ENCODE measurements at places on chromosomes 7 and 10.

DNA sequence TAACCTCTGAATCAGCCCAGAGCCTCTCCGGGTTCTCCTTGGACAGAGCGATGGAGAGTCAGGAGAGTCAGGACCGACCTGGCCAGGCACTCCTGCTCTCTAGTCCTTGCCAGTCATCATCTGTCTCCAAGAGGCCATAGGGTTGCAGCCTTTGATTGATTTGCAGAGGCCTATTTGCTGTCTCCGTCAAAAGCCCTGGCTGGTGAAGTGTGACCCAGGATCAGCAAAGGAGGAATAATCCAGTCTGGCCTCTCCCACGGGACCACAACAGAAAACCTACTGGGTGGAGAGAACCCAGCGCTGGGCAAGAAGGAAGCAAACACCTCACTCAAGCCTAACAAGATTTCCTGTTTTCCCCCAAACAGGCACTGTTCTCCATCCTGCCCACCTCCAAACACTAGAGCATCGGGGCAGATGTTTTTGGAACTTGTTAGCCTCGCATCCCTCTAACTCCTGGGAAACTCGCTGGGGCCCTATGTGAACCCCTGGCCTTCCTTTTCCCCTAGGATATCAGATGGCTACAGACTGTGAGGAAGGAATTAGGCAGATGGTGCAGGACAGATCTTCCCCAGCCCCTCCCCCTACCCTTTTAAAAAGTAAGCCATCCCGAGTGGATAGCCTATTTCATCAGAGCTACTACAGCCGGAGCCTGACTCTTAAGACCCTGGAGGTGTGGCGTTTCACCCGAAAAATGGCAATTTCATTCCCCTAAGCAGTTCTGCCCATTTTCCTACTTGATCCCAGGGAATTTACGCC is 54.3 kb downstream of the PODXL start:
- DNase-seq, result no peak

- DNase-seq, result no peak
These were observed 12.2 kb downstream of the TMEM184A start for GRCh38 chr7:1543826-1544177.

DNA sequence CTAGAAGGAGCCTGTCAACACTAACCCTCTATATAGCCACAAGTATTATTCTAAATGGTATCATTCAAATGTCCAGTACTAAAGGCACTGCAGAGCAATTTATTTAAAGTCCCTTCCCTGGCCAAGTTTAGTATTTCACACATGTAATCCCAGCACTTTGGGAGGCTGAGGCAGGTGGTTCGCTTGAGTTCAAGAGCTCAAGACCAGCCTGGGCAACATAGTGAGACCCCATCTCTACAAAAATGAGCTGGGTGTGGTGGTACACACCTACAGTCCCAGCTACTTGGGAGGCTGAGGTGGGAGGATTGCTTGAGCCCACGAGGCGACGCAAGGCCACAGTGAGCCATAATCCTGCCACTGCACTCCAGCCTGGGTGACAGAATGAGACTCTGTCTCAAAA is 3.6 kb downstream of the GNA12 start:
- no peak for DNase-seq

DNA sequence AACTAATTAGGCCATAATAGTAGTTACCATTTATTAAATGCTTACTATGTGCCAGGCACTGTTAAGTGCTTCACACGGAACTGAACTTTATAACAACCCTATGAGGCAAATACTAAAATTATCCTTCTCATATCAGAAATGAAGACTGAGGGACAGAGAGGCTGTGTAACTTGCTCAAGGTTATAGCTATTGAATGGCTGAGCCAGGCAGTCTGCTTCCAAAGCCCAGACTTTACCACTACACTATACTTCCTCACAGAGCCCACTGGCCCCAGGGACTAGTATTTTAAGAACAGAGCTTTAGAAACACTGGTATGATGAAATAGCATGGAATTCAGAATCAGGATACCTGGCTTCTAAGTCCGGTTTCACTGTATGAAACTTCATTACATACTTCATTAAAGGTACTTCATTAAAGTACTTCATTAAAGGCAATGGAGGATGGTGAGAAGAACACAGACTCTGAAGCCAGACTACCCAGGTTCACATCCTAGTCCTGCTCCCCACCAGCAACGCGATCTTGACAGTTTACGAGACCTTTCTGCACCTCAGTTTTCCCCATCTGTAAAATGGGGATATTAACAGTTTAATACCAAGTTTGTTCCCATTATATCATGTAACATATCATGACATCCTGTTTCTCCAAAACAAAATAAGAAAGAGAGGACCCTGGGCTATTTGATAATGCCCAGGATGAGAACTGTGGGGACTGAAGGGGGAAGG is 19.6 kb downstream of the ANXA11 start:
- DNase-seq, result no peak

DNA sequence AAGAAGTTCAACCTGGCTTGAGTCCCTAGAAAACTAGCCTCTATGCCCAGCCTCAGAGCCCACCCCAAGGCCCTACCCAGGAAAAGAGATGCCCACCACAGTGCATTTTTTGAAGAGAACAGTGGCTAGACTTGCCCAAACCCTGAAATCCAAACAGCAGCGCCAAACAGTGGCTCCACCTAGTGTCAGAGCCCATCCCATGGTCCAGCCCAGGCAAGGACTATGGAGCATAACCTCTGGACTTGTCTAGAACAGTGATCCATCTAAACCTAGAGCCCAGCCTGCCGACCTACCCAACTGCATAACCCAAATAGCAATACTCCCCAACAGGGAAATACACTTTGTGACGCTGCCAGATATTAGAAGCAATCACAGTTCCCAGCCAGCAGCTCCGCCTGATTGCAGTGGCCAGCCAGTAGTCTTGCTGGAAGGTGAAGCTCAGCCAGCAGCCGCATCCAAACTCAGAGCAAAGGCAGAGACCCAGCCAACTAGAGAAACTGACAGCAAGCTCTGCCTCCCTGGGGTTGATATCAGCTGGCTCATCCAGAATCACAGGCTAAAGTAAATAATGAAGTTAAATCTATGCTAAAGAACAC is 44.5 kb downstream of the HBP1 start:
- no peak for DNase-seq

DNA sequence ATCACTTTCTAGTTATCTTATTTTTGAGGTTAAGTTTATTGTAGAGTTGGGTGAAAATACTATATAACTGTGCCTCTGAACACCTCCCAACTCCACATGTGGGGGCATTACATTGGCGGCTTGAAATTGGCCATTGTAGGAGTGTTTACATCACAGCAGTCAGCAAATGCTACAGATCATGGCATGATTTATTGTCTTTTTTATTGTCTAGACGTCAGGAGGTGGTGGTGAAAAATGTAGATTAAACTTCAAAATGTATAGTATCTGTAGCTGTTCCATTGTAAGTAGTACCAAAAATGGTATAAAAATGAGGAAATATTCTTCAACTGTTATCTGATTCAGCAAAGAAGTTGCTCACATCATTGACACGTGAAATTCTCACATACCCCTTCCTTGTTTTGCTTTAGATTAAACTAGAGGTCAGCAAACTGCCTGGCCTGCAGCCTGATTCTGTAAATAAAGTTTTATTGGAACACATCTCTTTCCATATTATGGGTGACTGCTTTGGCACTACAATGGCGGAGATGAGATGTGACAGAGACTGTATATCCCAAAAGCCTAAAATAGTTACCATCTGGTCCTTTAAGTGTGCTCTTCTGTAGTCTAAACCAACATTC is 35.0 kb downstream of the TAF3 start:
- DNase-seq, result no peak

DNA sequence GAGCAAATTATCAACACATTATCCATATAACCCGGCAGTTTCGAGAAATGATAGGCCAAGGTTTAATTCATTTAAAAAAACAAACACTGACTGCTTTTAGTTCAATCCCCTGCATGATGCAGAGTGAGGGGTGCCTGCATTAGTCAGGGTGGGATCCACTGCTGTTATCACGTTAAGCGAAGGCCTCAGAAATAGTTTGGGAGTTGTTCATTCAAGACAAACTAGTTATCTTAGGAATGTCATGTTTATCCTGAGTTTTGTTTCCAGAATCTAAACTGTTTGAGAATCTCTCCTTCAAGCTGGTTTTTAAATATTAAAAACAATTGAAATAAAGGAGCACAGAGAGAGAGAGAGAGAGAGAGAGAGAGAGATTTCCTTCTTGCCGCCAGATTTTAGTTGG is 36.6 kb upstream of the PFKP start:
- DNase-seq, result no peak

- no peak for DNase-seq
These were observed 12.0 kb upstream of the PTPRZ1 start for GRCh38 chr7:121860953-121861352.

DNA sequence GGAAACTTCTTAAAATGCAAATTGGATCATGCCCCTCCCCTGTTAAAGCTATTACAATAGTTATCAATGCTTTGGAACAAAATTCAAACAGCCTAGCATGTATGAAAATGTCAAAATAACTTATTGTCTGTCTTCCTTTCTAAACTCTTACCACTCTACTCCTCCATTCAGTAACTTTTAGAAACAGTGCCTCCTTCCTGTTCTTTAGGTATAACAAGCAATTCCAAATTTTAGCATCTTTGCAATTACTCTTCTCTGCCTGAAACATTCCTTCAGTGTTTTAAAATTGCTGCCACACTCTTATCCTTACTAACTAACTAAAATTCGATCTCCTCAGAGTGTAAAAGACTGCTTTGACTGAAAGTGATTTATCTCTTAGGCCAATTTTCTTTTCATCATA is 660.4 kb upstream of the LRRTM3 start:
- DNase-seq, result no peak

GRCh38 chr7:55538538-55538937 is 33.8 kb downstream of the VOPP1 start:
- no peak for DNase-seq

- no peak for DNase-seq
These were observed 210.8 kb downstream of the ADARB2 start for GRCh38 chr10:1526436-1527055.

- DNase-seq, result no peak
These were observed 21.8 kb upstream of the EIF5AL1 start for GRCh38 chr10:79490400-79491142.

GRCh38 chr7:86918245-86918644 is 141.2 kb downstream of the ELAPOR2 start:
- DNase-seq, result no peak

DNA sequence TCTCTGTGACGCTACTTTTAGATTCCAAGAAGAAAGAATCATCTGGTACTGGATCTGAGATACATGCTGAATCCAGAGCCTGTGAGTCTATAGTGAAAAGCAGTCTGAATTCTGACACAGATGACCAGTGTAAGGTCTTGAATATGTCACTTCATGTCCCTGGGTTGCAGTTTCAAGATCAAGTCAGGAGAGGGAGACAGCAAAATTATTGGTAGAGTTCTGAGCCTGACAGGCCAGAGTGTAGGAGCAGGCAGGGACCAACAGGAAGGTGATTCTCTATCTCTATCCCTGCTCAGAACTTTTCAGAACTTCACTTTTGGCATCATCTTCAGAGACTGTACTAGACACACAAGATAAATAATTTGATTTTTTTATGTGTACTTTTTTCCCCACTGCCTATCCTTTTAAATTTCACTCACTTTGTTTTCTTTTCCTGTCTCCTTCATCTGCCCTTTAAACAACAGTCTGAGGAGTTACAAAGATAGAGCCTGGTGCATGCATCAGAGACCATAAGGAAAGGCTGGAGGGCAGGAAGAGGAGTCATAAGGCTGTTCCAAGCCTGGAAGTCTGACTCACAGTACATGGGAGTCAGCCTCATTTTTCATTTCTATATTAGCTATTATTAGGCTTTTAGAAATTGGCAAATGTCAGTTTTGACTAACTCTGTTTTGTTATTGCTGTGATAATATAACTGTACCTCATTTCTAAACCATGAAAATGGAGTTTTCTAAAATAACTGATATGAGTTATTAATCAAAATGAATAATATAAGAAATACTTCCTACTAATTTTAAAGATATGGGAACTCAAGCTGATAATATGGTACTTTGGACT is 120.2 kb upstream of the TMEM229A start:
- no peak for DNase-seq

- DNase-seq, result no peak
These were observed 75.9 kb downstream of the MDFIC start for GRCh38 chr7:114997487-114998404.

DNA sequence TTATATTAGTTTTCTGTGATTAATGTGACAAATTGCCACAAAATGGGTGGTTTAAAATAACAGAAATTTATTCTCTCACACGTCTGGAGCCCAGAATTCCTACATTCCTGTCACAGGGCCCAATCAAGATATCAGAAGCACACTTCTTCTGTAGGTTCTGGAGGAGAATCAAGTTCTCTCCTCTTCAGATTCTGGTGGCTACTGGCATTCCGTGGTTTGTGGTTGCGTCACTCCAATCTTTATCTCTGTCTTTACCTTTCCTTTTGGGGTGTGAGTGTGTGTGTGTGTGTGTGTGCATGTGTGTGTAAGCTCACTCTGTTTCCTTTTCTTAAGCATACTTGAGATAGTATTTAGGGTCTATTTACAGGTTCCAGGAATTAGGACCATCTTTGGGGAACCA is 115.5 kb upstream of the DKK1 start:
- DNase-seq, result no peak

- no peak for DNase-seq
These were observed 636.8 kb downstream of the PHTF2 start for GRCh38 chr7:78435355-78435754.

- DNase-seq, result no peak
These were observed 47.7 kb downstream of the AMZ1 start for GRCh38 chr7:2735744-2736143.

- no peak for DNase-seq
These were observed 1.3 kb upstream of the MINPP1 start for GRCh38 chr10:87503401-87503800.

DNA sequence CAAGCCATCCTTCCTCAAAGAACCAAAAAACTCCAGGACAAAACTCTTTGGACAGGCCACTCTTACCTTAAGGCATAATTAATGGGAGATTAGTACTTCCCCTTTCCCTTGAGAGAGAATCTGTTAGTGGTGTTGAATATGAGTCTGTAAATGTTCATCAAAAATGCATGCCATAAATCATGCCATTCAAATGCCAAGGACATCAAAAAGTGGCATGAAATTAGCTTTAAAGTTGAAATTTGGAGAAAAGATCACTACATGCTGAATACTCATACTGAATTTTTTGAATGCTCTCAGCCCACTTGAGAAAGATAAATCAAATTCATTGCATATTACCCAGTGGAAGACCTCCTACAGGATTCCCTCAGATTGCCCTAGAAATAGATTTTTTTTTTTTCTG is 6.7 kb downstream of the NRCAM start:
- DNase-seq, result no peak

- no peak for DNase-seq
These were observed 107.6 kb downstream of the NEURL1 start for GRCh38 chr10:103600956-103601569.

- no peak for DNase-seq
These were observed 787.4 kb downstream of the PHTF2 start for GRCh38 chr7:78585980-78586379.

- no peak for DNase-seq
These were observed 561.0 kb downstream of the IPMK start for GRCh38 chr10:57706576-57707299.

- no peak for DNase-seq
These were observed 163.3 kb upstream of the GLI3 start for GRCh38 chr7:42400211-42400772.

DNA sequence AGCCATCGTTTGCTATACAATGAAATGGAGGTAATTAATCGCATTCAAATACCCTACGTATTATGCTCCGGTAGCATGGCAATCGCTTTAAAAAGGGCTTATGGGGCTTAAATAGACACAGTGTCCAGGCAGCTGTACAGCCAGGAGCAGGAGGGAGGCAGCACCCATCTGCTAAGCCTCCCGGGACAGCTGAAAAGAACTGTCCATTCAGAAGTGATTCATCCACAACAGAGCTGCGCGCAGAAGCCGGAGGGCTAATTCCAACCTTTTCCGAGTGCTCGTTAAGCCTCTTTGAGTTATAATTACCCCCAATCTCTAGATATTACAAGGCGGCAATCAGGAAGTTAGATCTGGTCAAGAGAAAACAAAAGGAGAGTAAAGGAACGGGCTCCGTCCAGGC is 58.3 kb downstream of the DPYSL4 start:
- no peak for DNase-seq
